ENCODE measurements at places on chromosomes 4 and X.

DNA sequence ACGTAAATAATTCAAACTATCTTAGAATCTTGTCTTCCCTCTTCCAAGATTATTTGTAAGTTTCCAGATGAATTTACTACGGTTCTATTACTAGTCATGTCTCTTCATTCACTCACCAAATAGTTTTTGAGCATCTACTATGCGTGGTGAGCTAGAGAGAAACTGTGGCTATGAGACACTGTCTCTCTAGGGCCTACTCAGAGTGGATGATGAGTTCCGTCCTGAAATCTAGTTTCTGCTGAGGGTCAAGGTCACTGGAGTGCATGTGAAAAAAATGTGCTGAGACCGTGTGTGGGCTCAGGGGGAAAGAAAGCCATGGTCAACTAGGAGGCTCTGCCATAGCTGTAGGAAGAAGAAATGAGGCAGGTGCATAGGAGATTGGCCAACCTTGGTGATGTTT, 320.2 kb upstream of the GATB start:
- no peak for DNase-seq

DNA sequence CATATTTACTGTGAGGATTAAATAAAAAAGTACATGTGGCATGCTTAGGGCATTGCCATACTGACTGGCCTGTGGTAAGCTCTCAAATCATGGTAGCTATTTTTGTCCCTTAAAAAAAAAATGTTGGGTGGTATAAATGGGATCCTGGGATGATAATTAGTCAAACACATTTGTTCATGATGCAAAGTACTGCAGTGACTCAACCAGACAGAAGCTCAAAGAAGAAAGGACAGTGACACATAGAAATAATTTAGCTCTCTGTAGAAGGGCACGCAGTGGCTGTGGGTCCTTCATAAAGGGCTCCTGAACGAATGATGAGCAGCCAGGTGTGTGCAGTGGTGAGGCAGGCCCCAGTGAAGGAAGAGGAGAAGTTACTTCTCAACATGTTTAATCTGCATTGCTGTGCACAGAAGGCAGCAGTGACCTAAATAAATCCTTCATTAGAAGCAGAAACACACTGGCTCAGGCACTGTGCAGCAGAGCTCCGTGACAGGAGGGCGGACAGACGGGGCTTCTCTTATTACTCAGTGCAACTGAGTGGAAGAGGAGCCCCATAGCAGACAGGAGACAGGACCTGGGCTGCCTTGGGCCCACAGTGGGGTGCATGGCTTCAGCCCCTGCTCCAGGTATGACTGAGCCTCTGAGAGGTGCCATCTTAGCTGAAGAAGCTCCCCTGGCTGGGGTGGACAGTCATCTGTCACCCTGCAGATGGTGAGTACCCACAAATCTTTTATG, 20.3 kb downstream of the HS3ST1 start:
- no peak for DNase-seq

- no peak for DNase-seq
These were observed 654.3 kb upstream of the LCORL start for GRCh38 chr4:18675586-18676525.

DNA sequence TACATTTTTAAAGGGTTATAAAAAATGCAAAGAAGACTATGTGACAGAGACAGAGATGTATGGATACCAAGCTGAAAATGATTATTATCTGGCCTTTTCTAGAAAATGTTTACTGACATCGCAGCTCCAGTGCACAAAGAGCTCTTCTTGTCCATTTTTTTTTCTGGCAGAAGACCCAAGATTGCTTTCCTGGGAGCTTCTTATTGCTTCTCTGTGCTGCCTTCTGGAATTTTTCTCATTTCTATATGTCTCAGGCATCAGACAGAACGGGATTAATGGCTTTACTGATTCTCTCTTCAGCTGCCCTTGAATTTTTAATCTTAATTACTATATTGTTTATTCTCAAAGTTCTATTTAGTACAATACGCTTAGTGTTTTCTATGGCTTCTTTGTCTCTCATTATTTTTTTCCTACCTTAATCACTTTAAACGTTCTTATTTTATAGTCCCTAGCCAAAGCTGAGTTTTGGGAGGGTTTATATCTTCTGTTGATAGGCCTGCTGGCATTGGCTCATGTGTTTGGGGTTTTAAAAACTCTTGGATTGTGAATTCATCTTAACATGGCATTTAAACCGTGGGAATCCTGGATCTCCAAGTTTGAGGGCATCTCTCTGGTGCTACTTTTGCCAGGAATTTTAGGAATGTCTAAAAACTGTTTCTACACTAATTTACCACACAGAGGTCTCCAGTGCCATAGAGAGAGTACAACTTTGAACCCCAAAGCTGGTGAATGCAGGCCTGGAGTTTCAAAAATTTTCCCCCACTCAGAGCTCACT, 138.9 kb upstream of the LNX1 start:
- DNase-seq: no peak

GRCh38 chrX:120781403-120781802, 94.3 kb downstream of the CT47B1 start:
- DNase-seq: no peak

- no peak for DNase-seq
These were observed 407.3 kb downstream of the MAPK10 start for GRCh38 chr4:85952528-85952927.

- DNase-seq: no peak
These were observed 2073.2 kb upstream of the TENM3 start for GRCh38 chr4:180169966-180170365.

DNA sequence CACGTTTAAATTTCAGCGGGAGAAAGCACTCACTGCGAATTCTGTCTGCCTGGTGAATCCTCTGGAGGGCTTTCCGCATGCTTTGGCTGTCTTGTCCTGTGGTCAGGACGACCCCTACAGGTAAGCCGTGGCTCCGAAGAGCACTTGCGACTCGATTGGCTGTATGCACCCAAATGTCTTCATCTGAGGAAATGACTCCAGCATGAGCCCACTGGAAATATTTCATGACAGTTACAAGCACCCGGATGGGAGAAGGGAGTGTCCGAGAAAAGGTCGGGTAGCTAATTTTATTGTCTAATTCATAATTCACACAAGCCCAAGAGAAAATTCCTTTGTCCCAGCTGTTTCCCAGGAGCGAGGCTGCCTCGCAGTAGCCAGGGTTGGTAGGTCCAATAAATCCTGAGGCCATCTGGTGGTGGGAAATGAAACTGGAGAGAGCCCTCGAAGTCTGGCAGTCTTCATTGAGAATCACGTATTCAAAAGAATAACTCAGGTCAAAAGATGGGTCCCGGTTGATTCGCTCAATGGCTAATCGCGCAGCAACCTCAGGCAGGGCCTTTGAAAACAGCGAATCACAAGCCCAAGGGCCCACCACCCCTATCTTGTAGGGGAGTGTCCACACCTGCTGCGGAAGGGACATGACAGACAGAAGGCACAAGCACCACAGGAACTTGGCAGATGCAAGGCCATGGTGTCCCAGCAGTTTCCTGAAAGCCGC, 6.6 kb downstream of the GUCY2F start:
- DNase-seq: no peak

DNA sequence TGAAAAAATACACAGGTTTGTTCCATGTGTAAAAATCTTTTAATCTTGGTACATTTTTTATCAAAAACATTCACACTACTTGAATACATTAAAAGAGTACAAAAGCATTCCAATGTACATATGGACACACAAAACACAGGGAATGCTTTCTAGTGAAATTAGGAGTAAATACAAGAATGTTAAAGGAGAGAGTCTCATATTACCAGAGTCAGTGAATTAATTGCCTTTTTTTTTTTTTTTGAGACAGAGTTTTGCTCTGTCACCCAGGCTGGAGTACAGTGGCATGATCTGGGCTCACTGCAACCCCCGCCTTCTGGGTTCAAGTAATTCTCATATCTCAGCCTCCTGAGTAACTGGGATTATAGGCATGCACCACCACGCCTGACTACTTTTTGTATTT, 17.0 kb downstream of the XIAP start:
- DNase-seq: no peak

- no peak for DNase-seq
These were observed 47.6 kb downstream of the SH3KBP1 start for GRCh38 chrX:19839770-19840254.

GRCh38 chr4:188107931-188108843, 1.2 kb downstream of the TRIML2 start:
- DNase-seq: no peak

DNA sequence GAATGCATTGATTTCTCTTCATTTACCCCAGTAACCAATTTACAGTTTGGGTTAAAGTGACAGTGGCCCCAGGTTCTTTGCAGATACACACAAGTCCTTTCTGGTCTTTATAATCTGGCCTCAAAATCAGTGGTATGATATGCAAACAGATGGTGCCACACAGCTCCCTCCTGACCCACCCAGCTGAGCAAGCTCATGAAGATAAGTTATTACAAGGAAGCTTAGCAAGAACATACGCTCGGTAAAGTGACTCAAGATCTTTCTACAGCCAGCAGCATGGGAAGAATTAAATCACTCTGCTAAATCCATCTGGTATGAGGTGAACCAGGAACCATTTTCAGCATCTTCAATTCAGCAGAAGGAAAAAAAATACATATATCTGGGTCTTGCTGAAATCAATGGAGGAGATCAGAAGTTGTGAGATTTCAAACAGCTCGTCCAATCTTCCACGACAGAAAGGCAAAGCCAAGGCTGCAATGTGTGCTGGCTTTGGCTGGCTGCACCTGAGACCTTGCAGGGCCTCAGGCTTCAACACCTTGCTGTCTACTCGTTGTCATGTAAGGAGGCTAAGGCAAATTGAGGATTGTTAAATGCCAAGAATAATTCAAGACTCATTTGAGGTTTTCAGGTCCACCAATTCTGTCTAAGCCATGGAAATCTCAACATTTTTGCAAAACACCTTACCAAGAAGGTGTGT, 28.2 kb downstream of the SEL1L3 start:
- DNase-seq: no peak

- peak; percentile 7 for DNase-seq
These were observed 220.3 kb upstream of the CXCL13 start for GRCh38 chr4:77385124-77385969.

- DNase-seq: no peak
These were observed 480.8 kb upstream of the INTU start for GRCh38 chr4:127151941-127152340.

DNA sequence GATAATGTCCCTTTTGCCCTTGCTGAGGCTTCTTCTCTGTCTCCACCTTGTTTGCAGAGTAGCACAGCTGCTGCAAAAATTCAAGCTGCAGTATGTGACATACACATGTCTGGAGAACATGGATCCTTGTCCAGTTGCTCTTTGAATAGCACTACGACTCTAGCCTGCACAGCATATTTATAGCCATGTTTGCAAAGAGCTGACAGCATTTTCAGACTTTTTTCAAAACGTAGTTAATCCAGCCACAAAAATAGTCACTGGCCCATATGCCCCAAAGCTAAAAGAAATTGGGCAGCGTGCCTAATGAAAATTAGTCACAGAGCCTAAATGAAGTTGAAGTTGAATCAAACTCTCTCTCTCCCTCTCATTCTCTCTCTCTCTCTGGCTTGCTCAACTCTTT, 17.5 kb downstream of the SLC16A2 start:
- DNase-seq: no peak

DNA sequence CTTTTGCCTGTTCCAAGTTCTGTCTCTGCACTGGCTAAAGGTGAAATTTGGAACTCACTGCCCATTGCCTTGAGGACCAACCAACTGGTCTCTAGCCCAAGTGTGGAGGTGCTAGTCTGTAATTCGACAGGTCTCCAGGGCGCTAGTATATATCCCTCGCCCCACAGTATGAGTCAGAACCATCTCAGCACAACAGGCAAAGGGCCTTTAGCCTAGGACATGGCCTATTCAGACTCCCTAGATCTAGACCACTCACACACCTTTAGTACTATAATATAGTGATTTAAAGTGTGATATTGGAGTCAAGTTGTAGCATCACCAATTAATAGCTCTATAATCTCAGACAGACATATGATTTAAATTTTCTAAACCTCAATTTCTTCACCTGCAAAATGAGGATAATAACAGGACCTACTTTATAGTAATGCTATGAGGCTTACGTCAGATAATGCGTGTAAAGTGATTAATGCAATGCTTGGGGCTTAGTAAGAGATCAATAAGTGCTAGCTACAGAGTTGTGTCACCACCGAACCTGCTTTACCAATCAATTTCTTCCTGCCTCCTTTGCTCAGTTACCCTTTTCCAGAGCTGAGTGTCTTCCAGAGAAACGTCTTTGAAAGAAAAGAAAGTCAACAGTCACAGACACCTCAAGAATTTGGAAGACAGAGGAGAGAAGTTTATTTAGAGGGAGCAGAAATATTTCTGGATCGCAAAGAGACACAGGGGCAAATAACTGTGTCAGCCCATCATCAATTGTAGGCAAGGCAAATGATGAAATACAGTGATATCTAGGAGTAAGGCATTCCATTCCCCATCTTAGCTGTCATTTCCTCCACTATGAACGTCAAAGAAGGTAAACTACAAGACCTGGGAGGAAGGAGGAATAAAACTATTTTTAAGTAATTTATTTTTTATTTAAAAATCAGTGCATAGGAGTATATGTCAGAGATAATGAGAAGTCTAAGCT, 2.3 kb downstream of the NOX1 start:
- no peak for DNase-seq

DNA sequence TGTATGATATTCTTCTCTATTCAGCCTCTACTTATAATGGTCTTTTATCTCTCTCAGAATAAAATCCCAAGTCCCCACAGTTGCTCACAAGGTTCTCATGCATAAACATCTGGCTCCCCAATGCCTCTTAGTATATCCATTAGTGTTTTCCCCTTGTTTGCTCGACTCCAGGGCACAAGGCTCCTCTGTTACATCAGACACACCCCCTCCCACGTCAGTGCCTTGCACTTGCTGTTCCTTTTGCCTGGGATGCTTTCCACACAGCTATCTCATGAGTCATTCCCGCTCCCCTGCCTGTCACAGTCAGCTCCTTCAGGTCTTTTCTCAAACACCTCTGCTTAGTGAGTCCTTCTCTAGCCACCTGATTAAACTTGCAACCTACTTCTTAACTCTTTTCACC, 260.2 kb downstream of the IL1RAPL1 start:
- DNase-seq: no peak

GRCh38 chr4:134276476-134276875, 74.9 kb upstream of the PABPC4L start:
- DNase-seq: no peak

- DNase-seq: no peak
These were observed 813 bp upstream of the APBB2 start for GRCh38 chr4:41215155-41215554.

DNA sequence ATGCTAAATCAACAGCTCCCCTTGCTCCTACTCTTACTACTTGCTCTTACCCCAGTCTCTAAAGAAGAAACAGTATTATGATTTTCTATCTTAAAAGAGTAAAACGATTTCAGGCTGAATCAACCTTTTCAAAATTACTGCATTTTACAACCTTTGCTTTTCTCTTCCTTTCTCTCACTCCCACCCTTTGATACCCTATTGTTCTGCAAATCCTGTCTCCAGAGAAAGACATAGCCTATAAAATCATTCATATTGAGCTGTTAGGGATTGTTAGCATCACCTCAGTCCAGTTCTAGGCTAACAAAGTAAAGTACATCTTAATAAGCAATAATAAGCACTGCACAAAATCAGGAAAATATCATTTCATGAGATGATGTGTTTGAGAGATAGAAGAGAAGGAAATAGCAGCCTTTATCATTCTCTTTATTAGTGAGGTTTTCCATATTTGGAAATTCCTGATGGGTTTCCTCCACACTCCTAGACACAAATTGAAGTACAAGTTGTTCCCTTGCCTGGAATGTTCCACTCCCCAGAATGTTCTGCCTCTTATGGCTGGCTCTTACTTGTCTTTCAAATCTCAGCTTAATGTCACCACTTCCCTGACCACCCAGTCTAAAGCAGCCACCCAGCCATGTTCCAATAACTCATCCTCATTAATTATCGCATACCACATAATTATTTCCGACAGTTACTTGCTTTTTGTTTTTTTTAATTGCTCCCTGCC, 219.7 kb downstream of the PALLD start:
- no peak for DNase-seq

Measured in activated T-helper 1 cell treated with Interleukin-2 at 50 U/mL for 16 hours (primary cell).